ENCODE measurements at places on chromosomes 6 and 20. TPM values are rescaled to one million over a fixed set of nuclear protein-coding genes. Genes with fewer than 3 reads are reported as not detected.

- no peak for DNase-seq
Observed at GRCh38 chr6:19835605-19836004, 1.6 kb upstream of the ID4 start.

The MATN4 gene
- not detected for total RNA-seq

DNA sequence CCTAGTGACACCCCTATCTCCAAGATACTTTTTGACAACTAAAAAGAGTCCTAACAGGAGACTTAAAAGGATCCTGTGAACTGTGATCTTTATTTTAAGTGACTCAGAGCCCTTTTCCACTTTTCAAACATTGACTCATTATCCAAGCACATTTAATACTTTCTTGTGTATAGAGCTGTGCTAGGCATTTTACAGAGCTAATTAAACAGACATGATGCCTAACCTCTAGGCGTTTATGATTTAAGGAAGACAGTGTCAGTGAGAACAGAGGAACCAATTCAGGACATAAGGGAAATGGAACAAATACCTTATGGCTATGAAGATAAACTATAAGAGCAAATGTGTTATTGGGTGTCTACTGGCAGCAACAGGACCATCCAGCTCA, 282.6 kb downstream of the TPBG start:
- DNase-seq = no peak

- DNase-seq = no peak
Observed at GRCh38 chr6:33343953-33344611, 26.5 kb upstream of the ZBTB22 start.

GRCh38 chr6:153047386-153047785, 44.9 kb upstream of the MTRF1L start:
- no peak for DNase-seq

GRCh38 chr6:167678102-167679101, 148.3 kb upstream of the AFDN start:
- no peak for DNase-seq

DNA sequence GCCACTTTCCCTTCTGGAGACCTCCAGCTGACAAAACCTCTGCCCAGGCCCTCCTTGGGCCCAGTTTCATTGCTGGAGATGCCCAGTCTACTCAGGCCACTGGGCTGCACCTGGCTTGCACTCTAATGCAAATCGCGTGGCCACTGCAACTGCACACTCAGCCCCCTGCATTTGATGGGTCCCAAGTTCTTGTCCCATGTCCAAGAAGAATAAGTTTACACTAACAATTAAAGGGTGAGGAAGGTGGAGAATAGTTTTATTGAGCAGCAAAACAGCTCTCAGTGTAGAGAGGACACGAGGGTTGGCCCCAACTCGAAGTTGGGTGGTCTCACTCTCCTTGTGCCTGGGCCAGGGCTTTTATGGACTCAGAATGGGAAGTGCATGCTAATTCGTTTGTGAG, 31.9 kb upstream of the THEMIS start:
- no peak for DNase-seq

The OPN5 gene
- not detected for total RNA-seq

GRCh38 chr20:32421290-32421689, 63.2 kb downstream of the ASXL1 start:
- no peak for DNase-seq

DNA sequence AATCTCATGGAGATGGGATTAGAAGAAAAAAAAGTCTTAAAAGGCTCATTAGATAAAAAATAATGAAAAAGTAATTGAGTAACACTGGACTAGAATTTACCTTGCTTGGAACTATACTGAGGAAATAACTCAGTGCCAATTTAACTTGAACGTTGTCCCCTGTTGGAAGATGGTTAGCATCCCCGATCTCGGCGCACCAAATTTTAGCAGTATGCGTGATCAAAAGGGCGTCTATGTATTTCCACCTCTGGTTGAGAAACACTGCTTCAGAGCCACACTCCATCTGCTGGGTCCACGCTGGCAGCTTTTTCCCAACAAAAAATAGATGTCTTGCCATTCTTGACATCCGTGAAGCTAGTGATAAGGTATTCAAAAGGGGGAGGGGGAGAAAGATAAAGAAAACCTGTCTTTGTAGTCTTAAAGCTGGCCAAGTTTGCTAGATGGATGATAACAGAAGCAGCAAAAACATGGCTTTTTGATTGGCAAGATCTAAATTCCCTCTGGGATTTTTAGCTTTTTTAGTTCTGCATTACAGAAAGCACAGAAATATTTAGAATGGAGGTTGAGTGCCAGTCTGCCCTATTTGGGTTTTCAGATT, 6.4 kb downstream of the HINT3 start:
- DNase-seq = no peak

DNA sequence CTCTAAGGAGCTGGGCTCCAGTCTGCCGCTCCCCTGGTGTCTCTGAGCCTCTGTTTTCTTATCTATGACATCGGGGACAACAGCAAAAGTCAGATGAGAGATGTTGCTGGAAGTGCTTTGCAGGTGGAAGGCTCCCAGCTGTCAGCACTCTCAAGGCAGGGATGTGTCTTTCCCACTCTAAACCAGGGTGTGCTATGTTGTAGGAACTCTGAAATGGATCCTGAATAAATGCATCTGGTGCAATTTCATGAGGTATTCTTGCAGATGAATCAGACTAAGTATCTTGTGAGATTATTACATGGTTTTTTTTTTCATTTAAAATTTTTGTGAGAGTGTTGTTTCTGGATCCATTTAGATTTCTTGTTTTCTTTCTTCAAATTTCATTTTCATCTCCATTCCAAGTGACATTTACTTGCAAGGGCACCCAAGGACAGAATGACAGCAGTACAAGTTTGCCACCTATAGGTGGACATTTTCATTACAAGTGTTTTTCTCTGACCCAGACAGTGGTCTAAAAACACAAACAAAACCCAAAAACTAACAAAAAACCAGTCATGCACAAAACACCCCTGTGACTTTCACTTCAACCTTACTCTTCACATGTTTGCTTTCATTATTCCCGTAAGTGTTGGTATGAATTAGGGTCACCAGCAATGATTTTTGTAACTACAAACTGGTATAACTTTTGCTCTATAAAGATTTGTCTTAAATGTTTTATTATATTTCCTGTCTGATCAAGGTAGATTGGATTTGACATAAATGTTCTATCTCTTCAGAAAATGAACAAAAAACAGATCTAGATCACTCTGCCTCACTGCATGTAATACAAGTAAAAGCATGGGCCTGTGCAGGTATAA, 14.7 kb upstream of the SIM1 start:
- DNase-seq = no peak

The RBM24 gene
- total RNA-seq = 5.5 TPM

The AFG1L gene
- total RNA-seq = 3.7 TPM

The OR12D2 gene
- not detected for total RNA-seq

The IL17A gene
- total RNA-seq = not detected

- DNase-seq = no peak
Observed at GRCh38 chr6:130223508-130223907, 757 bp upstream of the SAMD3 start.

- no peak for DNase-seq
Observed at GRCh38 chr20:24608926-24609667, 139.7 kb downstream of the SYNDIG1 start.

The EEF1A2 gene
- total RNA-seq = 2.5 TPM

The FAM83C gene
- total RNA-seq = not detected

GRCh38 chr6:121175827-121176226, 158.5 kb downstream of the TBC1D32 start:
- DNase-seq = no peak

DNA sequence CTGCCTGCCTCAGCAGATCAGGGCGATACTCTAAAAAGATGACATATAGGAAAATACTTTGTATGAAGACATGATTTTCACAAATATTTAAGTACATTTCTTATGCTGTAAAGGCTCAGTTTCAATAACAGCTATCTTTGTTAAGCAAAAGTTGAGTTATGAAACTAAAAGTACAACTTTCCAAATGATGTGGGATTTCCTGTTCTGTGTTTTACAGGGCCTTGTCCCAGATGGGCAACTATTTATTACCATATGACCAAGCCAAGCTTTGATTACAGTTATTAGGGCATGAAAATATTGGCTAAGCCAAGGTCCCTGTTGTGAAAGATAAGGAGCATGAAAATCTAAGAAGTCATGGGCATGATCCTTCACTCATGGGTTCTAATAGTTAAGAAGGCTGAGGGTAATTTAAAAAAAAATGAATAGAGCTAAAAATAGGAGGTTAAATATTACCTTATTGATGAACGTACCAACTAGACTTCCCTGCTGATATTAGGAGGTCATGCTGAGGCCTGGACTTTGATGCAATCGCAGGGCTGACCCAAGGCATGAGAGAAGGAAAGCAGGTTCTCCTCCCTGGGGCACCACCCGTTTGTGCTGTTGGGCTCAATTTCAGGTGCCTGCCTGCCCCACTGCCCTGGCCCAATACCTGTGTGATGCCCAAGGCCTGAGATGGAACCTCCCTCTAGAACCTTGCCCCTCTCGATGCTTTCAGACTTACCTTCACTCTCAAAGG, 294.4 kb upstream of the PRDM1 start:
- DNase-seq = no peak

The XKR7 gene
- not detected for total RNA-seq

GRCh38 chr6:90168693-90169131, 127.9 kb downstream of the BACH2 start:
- DNase-seq = no peak

DNA sequence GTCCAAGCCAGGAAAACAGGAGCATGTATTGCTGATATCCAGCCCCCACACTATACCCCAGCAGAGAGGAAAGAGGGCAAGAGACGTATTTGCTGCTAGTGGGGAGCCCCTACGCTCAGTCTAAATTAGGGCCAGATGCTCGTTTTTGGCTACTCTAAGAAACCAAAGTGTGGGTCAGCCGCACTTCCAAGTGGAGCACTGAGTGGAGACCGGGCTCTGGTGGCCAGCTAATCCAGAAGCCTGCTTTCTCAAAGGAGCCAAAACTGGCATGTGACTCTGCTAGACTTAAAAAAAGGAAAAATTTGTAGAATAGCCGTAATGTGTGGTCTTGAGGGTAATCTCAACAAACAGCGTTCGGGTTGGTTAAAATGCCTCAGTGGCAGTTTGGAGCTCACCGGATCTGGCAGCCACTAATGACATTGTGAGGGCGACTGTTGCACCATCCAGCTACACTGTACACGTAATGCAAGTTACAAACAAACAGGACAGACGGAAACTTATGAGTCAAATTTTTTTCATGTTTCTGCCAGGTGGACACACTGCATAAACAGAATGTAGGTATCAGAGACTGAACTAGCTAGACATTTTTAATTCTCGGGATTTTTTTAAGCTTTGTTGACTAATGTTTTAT, 230.9 kb downstream of the FOXC1 start:
- DNase-seq = no peak

DNA sequence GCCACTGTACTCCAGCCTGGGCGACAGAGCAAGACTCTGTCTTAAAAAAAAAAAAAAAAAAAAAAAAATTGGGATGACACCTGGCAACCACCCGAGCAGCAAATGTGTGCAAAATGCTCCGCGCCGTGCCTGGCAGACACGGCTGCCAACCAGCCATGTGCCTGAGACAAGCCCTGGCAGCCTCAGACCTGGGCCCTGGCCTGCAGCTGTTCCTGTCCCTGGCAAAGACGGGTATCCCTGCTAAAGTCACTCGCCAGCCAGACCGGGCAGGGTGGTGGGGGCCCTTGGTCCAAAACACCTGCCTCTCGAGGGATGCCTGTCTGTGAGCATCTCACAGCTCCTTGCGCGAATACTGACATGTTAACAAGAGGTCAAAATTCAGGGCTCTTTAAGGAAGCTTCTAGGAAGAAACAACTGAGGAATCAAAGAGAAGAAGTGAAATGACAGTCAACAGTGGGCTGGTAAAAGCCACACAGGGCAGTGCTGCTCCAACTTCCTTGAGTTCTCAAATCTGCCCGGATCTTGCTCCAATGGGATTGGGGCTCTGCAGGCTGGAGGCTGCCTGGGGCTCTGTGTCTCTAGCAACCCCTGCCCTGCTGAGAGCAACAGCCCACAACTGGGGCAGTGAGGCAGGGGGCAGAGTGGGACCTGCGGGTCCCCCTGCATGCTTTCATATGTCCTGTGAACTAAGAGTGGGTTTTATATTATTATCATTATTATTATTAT, 53.4 kb downstream of the SYTL3 start:
- no peak for DNase-seq

The APCDD1L gene
- total RNA-seq = 0.34 TPM

The CNKSR3 gene
- 13.3 TPM for total RNA-seq

The FAM209B gene
- total RNA-seq = not detected

DNA sequence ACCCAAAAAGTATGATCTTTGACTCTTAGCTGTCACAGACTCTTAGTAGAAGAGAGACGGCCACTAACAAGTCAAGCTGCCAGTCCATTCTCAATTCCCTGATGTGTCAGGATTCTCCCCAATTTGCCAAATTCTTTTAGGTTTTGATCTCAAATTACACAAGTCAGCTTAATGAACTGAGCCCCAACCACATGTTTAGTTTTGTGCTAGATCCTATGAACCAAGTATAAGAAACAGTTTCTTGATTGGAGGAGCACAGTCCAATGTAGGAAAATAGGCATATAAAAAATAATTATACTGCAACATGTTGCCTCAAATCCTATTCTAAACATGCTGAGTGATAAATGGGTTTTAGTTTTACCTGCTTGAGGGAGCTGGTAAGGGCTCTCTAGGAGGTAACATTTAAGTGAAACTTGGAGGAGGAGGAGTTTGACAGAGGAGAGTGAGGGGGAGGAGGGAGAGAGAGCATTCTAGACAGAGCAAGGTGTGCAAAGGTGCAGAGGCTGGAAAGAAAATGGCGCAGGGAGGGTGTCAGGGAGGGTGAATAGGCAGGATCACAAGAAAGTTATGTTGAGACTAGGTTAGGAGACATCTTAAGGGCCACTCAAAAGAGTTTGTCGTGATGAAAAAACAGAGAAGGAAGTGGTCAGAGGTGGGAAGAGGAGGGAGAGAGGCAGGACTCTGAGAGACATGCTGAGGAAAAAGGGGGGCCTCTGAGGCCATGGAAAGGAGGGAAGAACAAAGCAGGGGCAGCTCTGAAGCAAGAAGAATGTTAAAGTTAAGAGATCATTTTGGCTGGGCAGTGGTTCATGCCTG, 22.8 kb upstream of the FAM83C start:
- DNase-seq = no peak

The DEFB125 gene
- not detected for total RNA-seq

The SAMD5 gene
- total RNA-seq = 9.0 TPM

DNA sequence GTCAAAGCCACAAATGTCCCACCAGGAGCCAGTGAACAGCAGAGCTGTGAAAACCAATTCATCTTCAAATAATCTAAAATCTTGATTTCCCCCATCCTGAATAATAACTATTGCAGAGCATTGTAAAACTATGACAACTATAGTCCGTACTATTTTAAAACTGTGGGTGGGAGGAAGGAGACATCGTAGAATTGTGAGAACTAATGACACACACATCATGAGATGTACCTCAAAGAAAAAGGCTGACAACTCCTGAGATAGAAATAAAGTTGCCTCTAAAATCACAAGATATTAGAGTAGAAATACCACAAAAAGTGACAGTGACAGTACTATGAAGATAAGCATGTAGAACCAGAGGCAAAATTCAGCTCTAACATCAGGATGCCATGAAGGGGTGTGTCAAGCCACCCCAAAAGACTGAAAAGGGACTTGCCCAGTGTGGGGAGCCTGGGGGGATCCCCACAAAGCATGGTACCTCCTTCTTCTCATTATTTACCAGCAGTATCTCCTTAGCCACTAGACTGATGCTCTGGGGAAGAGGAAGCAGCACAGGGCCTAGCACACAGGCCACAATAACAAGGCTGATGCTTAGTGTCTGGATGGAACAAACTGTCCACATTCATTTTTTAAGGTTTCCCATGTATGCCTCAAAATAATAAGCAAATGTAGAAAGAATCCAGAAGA, 13.4 kb downstream of the NAPB start:
- no peak for DNase-seq

The ADGRF5 gene
- 502 TPM for total RNA-seq

The SLC22A1 gene
- not detected for total RNA-seq

All from glomerular endothelial cell (primary cell).